ENCODE measurements at places on chromosomes 2 and 18. TPM values are rescaled to one million over a fixed set of nuclear protein-coding genes. Genes with fewer than 3 reads are reported as not detected.

GRCh38 chr2:169265591-169265990 is 96.7 kb downstream of the LRP2 start:
- DNase-seq = no peak

DNA sequence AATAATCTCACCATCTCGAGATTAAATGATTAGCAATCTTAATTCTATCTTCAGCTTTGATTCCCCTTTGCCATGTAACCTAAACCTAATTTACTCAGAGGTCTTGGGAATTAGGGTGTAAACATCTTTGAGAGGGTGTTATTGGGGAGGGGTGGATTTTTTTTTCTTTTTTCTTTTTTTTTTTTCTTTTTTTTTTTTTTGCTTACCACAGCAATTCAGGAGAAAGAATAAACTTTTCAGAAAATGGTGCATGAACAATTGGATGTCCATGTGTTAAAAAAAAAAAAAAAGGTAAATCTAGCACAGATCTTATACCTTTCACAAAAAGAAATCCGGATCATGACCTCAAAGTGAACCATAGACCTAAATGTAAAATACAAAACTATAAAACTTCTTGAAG is 160.8 kb upstream of the FANCL start:
- no peak for DNase-seq

- no peak for DNase-seq
These were observed 65.3 kb downstream of the CXCR4 start for GRCh38 chr2:136052369-136053362.

- DNase-seq = no peak
These were observed 151.1 kb downstream of the GLI2 start for GRCh38 chr2:120886534-120887319.

DNA sequence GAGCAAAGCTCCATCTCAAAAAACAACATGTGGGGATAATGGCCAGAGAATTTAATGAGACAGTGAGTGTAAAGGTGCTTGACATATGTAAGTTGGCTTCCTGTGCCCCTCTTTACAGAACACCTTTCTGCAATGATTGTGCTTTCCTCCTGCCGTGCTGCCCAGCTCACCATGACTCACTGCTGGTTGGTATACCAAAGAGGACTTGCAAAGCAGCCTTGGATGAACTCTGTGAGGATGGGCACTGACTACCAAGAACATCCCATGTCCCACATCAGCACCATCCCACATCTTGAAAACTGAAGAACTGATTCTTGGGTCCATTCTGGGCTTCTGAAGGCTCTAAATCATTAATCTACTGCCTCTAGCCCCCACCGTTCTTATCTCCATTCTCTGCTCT is 52.2 kb downstream of the NGEF start:
- DNase-seq = no peak

DNA sequence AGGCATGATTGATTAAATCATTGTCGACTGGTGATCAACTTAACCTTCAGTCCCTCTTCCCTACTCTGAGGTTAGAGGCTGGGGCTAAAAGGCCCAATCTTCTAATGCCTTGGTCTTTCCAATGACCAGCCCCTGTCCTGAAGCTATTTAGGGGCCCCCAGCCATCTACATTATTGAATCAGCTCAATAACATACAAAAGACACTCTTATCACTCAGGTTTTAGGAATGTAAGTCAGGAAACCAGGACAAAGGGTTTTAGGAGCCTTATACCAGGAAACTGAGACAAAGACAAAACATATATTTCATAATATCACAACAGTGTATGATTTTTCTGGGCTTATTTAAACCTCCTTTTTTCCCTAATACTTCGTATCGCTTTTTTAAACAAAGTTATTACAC is 198.6 kb downstream of the RNF152 start:
- no peak for DNase-seq

DNA sequence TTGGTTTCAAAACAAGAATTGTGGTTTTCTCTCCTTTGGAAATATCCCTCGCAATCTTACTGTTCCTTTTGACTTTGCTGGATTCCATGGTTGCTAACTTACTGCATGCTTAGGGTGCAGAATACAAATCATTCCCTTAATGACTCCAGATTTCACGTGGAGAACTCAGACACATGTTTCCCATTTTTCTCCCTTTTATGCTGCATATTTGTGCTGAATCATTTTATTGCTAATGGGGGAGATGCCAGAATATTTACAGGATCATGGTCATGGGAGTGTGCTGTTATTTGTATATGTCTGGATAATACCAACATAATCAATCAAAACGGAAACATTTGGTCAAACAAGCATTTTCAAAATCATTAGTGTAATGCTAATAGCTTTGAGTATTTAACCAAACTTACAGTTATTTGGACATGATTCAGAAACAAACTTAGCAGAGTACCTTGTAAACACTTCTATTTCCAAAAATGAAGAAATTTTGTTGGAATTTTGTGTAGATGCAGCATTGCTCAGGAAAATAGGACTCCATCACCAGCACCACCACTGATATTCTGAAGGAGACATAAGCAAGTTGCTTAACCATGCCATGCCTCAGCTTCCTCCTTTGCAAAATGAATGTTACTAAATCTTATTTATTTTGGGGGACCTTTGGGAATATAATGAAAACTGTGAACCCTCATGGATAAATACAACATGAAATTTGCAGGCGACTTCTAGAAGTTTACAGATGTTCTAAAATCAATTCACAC is 122.5 kb upstream of the RND3 start:
- no peak for DNase-seq

- DNase-seq = peak; percentile 15
These were observed 39.4 kb downstream of the TMEM182 start for GRCh38 chr2:102801098-102801718.

DNA sequence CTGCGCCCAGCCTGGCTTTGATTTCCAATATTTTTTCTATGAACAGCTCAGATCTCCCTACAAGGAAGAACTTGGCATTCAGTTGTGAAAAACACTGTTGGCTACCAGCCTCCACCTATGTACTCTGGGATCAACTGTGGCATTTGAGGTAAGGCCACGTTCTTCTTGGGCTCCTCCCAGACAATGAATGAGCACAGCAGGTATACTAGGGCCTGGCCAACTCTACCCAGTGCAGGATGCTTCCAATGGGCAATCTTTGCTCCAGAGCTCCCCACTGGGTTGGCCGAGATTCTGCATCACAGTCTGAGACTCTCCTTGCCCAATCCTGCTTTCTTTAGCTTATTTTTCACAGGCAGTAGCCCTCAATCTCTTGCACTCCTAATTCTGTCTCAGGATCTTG is 75.9 kb downstream of the TMEM131 start:
- no peak for DNase-seq

DNA sequence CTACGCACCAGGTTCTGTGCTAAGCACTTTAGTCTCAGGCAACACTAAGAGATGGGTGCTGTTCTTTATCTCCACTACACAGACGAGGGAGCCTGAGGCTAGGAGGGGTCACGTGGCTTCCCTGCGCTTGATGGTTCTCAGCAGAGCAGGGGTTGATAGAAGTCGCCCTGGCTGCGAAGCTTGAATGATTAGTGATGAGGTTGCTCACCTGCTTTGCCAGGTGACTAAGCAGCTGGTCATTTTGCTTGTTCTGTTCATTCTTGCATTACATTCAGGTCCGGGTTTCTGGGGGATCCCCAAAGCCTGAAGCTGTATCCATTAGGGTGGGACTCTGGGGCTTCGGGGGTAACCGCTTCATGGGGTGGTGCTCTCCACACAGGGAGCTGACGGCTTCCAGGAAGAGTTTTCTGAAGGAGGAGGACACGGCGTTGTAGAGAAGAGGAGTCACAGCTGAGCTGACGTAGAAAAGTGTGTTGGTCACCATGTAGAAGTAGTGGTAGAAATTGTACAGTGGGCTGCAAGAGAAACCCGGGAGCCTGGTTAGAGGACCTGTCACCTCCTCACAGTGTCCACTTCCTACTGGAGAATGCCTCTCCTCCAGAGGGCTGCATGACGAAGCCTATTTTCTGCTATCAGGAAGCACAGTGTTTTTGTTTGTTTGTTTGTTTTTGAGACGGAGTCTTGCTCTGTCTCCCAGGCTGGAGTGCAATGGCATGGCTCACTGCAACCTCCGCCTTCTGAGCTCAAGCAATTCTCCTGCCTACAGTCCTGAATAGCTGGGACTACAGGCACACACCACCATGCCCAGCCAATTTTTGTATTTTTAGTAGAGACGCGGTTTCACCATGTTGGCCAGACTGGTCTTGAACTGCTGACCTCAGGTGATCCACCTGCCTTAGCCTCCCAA is 11.5 kb downstream of the NTSR2 start:
- no peak for DNase-seq

DNA sequence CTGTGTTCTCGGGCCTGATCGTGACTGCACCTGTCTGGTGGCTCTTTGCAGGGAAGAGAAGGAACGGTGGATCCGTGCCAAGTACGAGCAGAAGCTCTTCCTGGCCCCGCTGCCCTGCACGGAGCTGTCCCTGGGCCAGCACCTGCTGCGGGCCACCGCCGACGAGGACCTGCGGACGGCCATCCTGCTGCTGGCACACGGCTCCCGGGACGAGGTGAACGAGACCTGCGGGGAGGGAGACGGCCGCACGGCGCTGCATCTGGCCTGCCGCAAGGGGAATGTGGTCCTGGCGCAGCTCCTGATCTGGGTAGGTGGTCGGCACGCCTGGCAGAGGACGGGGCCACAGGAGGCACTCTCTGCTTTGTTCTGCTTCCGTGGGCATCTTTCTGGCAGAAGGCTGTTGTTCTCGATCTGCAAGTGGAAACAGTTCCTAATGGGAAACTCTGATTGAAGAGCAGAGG is 48.0 kb downstream of the GBX2 start:
- DNase-seq = no peak

GRCh38 chr2:205758500-205758899 is 76.2 kb downstream of the NRP2 start:
- DNase-seq = no peak

- no peak for DNase-seq
These were observed 67.6 kb downstream of the LAMA1 start for GRCh38 chr18:7049951-7050350.

DNA sequence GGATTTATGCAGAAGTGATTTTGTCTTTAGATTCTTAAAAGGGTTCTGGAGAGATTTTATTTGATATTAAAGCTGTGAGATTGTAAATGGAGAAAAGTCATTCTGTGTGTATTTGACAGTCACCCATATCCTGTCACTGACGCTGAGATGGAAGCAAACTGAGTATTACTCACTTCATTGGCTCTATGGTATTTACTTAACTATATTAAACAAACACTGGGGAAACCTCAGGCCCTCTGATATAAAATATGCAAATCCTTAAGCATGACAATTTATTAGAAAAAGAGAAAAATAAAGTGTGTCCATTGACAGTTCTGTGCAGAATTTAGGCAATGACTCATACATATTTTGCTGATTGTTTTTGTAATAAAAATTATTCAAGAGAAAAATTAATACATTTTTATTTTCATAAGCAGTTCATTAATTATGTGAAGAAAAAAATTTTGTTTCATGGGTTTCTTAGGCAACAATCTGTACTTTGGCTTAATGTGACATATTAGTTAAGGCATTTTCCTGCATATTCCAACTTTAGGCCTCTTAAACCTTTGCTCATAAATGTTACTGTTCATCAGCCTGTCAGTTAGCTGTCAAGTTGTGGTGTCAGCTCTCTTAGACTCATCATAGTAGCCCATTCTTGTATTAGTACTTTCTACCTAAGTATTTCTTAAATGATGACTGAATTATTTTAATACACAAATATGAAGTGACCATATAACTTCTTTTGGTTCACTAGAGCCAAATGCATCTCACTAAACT is 99.9 kb downstream of the PARD3B start:
- DNase-seq = no peak

DNA sequence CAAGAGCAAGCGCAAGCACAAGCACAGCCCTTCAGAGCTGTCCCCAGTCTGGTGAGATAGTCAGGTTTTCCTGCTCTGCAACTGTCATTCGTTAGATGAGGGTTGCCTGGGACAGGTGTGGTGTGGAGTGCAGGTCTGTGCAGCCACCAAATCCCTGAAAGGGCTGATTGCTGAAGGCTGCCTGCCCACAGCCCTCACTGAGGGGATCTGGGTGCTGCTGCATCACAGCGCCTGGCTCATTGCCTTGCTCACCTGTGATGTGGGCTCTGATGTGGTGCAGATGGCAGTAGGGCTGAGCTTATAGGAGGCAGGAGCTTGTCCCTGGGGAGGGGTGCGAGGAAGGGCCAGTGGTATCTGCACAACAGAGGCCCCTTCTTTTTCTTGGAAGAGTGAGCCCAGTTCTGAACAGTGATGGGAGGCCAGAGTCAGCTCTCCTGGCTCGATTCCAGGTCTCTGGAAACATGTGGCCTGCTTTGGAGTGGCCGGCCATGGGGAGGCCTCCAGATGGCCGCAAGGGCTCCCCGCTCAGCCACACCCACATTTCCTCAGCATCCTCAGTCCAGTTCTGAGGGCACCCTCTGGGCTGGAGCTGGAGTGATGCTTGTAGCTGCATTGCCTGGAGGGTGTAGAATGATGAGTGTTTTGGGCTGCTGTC is 11.4 kb downstream of the UBE2F start:
- DNase-seq = no peak

DNA sequence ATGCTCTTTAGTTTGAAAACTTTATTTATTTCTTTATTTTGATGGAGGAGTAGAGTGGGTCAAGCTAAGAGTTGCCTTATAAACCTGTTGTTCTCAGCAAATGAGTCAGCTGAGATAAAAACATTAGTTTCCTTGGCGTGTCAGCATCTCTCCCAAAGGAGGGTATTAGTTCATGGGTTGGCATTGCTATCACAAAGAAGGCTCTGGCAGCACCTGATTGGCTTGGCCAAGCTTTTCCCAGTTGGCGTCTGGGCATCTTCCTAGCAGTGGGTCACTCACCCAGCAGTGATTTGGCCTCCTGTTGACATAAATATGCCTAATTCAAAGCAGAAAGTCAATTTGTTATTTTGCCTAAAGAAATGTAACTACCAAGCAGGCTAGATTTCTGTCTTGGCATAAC is 200.7 kb upstream of the TNP1 start:
- DNase-seq = no peak

DNA sequence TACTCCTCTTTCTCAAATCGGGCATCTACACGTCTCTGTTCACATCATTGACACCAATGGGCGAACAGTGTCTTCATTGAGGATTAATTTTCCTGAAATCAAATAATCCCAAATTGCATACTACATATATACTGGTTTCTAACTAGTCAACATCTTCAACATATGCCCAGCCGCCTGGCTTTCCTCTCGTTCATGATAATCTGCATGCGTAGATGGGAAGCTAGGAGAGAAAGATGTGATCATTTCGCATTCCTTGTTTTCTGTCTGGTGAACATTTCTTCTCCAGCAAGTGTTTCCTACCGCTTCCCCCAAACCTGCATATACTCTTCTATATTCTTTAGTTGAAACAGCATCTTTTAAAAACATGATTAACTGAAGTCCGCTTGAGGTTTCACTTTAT is 7.4 kb downstream of the TWIST2 start:
- no peak for DNase-seq

GRCh38 chr2:161243312-161243711 is 64.9 kb upstream of the PSMD14 start:
- DNase-seq = peak; percentile 31

Gene VWA3B
- not detected for total RNA-seq

Gene IL36A
- total RNA-seq = not detected

Gene CLEC4F
- not detected for total RNA-seq

Gene C2orf78
- 0.06 TPM for total RNA-seq

Gene SIX3
- 28.8 TPM for total RNA-seq

Gene GALR1
- total RNA-seq = not detected

Gene FHOD3
- total RNA-seq = 69.7 TPM
